ENCODE measurements at places on chromosomes 2 and 18.

DNA sequence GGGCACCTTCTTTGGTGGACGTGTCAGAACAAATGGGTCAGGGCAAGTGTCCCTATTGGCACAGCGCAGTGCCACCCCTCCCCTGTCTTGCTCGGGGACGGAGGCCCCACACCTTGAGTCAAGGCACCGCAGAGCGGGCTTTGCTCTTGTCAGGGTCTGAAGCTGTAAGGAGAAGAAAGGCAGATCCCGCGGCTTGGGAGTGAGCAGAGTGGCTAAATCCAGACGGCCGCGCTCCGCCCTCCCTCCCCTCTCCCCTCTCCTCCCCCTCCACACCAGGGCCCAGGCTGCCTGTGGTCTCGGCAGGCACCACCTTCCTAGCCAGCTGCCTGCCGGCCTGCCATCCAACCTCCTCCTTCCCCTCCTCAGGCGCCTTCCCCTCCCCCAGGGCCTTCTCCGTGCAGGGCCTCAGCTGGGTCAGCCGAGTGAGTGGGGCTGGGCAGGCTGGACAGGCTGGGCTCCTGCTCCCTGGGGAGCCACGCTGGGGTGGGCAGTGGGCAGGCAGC, 25.8 kb downstream of the SPEG start:
- H3K36me3 ChIP-seq, result no peaks in the 10 kb centered on the region
- H3K27me3 ChIP-seq, result no peaks in the 10 kb centered on the region

- no peak overlapping the region for H3K4me3 ChIP-seq
- H3K27me3 ChIP-seq, result no peaks in the 10 kb centered on the region
- H3K27ac ChIP-seq, result no peak overlapping the region
- H3K36me3 ChIP-seq, result no peaks in the 10 kb centered on the region
These were observed 125.4 kb downstream of the RGPD3 start for GRCh38 chr2:106342831-106343251.

DNA sequence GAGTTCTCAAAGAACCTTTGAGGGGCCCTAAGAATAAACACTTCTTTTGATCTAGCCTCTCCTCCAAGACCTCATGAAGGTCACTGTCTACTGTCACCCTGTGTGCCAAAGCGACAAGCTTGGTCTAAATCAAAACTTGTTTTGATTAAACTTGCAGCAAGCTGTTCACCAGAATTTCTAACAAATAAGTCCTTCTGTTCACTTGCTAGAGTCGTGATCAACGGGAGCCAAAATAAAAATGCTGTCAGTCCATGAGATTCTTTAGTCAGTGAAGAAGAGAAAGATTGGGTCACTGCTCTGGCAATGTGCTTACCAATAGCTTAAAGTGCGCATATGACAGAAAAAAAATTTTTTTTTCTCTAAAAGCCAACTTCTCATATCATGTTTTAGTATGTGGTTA, 53.9 kb upstream of the GALNT5 start:
- no peaks in the 10 kb centered on the region for H3K4me1 ChIP-seq
- DNase-seq, result no peak
- H3K36me3 ChIP-seq, result no peaks in the 10 kb centered on the region

- no peak for DNase-seq
- no peak overlapping the region for H3K4me3 ChIP-seq
- no peaks in the 10 kb centered on the region for H3K36me3 ChIP-seq
- H3K27ac ChIP-seq, result no peak overlapping the region
- no peaks in the 10 kb centered on the region for H3K4me1 ChIP-seq
These were observed 5.7 kb downstream of the MBD5 start for GRCh38 chr2:148026573-148026972.

- no peak overlapping the region for H3K27ac ChIP-seq
- H3K4me3 ChIP-seq, result no peak overlapping the region
- H3K27me3 ChIP-seq, result no peaks in the 10 kb centered on the region
- DNase-seq, result no peak
- no peaks in the 10 kb centered on the region for H3K36me3 ChIP-seq
- no peaks in the 10 kb centered on the region for H3K4me1 ChIP-seq
These were observed 51.7 kb upstream of the SMIM21 start for GRCh38 chr18:75478996-75479880.

DNA sequence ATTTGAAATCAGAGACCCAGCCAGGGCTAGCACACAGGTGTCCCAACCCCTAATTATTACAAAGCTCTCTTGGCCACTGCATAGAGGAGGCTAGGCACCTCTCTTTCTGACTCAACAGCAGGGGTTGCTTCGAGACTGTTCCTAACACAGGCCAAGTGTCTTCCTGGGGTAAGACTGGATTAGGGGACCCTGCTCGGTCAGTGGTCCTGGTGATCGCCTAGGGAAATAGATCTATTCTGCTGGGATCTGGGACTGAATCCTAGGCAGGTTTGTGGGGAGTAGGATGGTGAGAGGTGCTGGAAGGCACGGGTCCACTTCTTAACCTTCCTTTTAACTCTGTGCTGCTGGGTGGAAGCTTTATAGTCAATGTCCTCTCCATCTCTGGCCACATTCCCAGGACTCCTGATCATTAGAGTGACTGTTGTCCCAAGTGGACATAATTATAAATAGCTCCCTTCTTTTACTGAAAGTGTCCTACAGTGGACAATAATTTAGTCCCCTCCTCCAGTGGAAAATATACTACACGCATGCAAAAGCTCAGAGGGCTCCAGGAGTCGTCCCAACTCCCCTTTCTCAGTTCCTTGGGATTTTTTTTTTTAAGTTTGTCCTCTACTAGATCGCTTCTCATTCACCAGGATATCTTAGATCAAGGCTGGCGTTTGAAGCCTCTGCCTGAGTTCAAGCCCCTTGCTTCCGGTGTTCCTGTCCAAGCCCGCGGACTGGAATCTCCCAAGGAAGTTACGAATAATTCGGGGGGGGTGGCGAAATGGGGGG, 1.3 kb upstream of the TRIB2 start:
- peak overlapping the region; percentile 68 for H3K4me3 ChIP-seq
- peaks cover 36% of the 10 kb centered on the region for H3K4me1 ChIP-seq
- no peaks in the 10 kb centered on the region for H3K36me3 ChIP-seq

- H3K27ac ChIP-seq, result no peak overlapping the region
- no peak overlapping the region for H3K4me3 ChIP-seq
- H3K27me3 ChIP-seq, result no peaks in the 10 kb centered on the region
These were observed 27.3 kb downstream of the SFXN5 start for GRCh38 chr2:73043929-73044832.

GRCh38 chr2:151238527-151239487, 22.9 kb downstream of the RBM43 start:
- H3K27ac ChIP-seq, result no peak overlapping the region
- H3K4me3 ChIP-seq, result no peak overlapping the region

DNA sequence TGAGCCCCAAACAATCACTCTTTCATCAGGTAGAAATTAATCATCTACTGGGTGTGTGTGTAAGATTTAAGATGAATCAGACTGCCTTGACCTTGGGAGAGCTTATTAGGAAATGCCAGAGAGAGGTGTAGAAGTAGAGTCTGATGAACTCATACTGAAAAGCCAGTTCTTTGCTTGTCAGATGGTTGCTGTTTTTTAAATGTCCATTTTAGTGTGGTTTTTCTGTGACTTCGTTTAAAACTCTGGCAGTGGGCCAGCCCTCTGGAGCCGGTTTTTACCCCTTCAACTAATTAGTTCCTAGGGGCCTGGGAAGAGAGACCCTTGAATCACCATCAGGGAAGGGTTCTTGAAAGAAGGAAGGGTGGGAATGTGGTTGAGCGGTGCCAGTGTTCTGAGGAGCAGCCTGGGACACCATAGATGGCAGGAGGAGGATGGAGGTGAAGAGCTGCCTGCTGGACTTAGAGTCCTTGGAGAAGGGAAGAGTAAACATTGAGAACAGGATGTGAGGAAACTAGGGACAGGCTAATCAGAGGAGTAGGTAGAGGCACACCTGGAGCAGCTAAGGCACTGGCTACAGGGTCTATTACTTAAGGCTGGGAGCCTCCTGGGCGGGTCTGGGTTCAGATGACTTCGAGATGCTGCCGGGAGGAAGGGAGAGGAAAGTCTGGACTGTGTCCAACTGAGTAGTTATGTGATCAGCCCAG, 66.1 kb downstream of the LRRFIP1 start:
- H3K27ac ChIP-seq, result peak overlapping the region; percentile 92
- peaks cover 81% of the 10 kb centered on the region for H3K4me1 ChIP-seq
- no peaks in the 10 kb centered on the region for H3K36me3 ChIP-seq
- peak overlapping the region; percentile 83 for H3K4me3 ChIP-seq
